Thyroid gland (tissue), 4 donors: ENCODE measurements at places on chromosomes 16 and 17. TPM values are rescaled to one million over a fixed set of nuclear protein-coding genes. Genes with fewer than 3 reads are reported as not detected.

Gene PNMT
- total RNA-seq: 3.3 TPM

Gene STX4
- 32.6 TPM for total RNA-seq

Gene MYADML2
- not detected for total RNA-seq

Gene ZSCAN10
- total RNA-seq: not detected

Gene UQCRC2
- 168 TPM for total RNA-seq

Gene PDIA2
- total RNA-seq: not detected

Gene RAC3
- total RNA-seq: 12.5 TPM

Gene DPEP3
- not detected for total RNA-seq

Gene EVI2A
- 0.71 TPM for total RNA-seq

Gene MC1R
- 16.2 TPM for total RNA-seq

DNA sequence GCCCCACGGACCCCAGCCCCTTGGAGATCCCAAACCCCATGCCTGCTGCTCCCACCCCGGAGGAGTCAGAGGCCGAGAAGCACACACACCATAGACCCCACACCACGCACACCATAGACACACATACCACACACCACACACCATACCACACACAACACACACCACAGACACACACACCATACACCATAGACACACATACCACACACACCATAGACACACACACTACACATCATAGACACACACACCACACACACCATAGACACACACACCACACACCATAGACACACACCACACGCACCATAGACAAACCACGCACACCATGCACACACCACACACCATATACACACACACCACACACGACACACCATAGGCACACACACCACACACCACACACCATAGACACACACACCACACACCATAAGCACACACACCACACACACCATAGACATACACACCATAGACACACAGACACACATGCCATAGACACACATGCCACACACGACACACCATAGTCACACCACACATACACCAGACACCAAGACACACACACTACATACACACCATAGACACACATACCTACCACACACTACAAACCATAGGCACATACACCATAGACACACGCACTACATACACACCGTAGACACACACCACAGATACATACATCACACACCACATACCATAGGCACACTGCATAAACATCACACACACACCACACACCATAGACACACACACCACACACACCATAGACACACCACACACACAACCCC lies 11.3 kb downstream of the TBC1D16 start:
- no peaks in the 10 kb centered on the region for H3K36me3 ChIP-seq
- no peak for DNase-seq
- H3K4me3 ChIP-seq: no peak overlapping the region
- H3K27me3 ChIP-seq: no peaks in the 10 kb centered on the region
- H3K27ac ChIP-seq: no peak overlapping the region

DNA sequence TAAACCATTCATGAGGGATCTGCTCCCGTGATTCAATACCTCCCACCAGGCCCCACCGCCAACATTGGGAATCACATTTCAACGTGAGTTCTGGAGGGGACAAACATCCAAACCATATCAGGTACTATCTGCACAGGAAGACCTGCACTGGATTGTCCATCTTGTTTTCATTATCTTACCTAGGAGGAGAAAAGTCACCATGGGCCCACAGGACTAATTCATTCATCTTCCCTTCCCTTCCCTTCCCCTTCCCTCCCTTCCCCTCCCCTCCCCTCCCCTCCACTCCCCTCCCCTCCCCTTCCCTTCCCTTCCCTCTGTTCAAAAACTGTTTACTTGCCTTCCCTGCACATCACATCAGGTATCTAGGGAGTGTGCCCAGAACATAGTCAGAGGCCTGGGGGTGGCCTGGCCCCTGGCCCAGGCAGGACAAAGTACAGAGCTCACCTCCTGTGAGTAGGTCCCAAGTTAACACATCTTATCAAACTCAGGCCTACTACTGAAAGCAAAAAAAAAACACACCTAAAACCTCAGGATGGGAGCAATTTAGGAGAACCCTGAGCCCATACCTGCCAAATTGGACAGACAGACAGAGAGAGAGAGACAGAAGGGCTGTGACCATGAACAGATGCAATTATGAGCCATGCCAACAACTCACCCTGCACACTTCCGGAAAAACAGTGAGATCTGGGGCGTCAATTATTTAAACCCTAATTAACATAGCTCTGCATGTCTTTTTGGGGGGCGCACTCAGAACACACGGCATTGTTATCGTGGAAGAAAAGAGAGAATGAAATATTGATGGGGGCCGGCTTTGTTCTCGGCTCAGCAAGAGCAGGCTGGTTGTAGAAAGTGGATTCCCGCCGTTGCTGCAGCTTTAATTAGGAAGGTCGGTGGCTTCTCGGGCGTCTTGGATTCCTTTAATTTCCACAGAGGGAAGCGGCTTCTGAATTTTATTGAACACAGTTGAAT lies 151.2 kb downstream of the IRX5 start:
- H3K4me1 ChIP-seq: no peaks in the 10 kb centered on the region
- H3K36me3 ChIP-seq: no peaks in the 10 kb centered on the region
- no peak overlapping the region for H3K4me3 ChIP-seq

- no peaks in the 10 kb centered on the region for H3K36me3 ChIP-seq
- H3K4me3 ChIP-seq: no peak within 1 kb of the TSS
- no peak within 1 kb of the TSS for H3K27ac ChIP-seq
- DNase-seq: no peak
- H3K4me1 ChIP-seq: no peaks in the 10 kb centered on the region
Measured at GRCh38 chr17:35868737-35869136, at the start of gene HEATR9. Gene HEATR9 (minus strand): TSS chr17:35868891. CDS start chr17:35868742, 149 bp downstream.

DNA sequence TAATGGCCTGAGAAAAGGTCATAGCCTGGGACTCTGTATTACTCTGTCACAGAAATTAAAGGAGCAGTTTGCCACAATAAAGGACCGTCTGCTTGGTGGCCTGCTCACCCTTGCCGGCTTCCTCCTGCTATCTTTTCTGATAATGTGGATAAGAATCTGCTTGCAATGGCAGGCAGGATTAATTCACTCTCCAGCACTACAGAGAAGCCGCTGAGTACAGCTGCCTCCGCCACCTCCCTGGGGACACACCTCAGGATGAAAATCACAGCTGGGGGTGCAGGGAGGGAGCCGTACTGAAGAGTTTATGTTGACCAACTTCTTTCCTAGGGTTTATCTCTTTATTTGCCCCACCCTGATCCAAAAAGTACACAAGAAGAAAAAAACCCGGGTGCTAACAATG lies 245.9 kb upstream of the RPL38 start:
- H3K4me1 ChIP-seq: peaks cover 4% of the 10 kb centered on the region
- no peak overlapping the region for H3K27ac ChIP-seq
- no peaks in the 10 kb centered on the region for H3K36me3 ChIP-seq

- H3K4me3 ChIP-seq: no peak overlapping the region
- H3K27ac ChIP-seq: no peak overlapping the region
Measured at GRCh38 chr17:3009411-3009920, 53.9 kb downstream of the OR1D5 start.

DNA sequence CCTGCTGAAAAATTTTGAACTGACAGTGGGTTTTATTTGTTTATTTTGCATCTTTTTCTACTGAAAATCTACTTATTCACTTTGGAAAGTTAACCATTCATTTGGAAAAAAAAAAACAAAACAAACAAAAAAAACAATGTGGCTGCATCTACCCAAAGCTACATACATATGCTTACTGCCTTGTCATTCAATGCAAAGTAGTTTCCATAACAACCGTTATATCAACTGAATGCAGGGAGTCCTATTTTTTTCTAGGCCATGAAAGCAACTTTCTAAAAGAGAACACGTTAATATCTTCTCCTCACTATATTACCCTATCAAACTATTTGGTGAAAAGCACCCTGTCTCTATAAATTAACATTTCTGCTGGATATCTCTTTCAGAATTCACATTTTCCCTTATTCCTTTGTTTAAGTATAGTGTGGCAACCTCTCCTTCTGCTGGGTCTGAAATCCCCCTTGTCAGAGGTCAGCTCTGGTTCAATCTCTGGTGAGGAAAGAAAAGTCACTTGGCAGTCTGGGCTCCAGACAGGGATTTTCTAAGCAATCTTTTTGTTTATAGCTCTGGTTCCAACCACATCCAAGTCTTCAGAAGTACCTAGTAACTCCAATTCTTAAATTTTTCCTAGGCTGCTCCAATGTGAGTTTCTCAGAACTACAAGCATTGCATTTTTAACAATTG lies 528.4 kb upstream of the TOM1L1 start:
- DNase-seq: no peak
- no peaks in the 10 kb centered on the region for H3K36me3 ChIP-seq
- no peak overlapping the region for H3K4me3 ChIP-seq
- no peak overlapping the region for H3K27ac ChIP-seq
- H3K4me1 ChIP-seq: no peaks in the 10 kb centered on the region
- H3K27me3 ChIP-seq: no peaks in the 10 kb centered on the region

GRCh38 chr17:82389379-82389778 lies 17.8 kb downstream of the UTS2R start:
- peaks cover 4% of the 10 kb centered on the region for H3K36me3 ChIP-seq
- DNase-seq: no peak
- peaks cover 11% of the 10 kb centered on the region for H3K4me1 ChIP-seq
- H3K4me3 ChIP-seq: no peak overlapping the region
- no peaks in the 10 kb centered on the region for H3K27me3 ChIP-seq

DNA sequence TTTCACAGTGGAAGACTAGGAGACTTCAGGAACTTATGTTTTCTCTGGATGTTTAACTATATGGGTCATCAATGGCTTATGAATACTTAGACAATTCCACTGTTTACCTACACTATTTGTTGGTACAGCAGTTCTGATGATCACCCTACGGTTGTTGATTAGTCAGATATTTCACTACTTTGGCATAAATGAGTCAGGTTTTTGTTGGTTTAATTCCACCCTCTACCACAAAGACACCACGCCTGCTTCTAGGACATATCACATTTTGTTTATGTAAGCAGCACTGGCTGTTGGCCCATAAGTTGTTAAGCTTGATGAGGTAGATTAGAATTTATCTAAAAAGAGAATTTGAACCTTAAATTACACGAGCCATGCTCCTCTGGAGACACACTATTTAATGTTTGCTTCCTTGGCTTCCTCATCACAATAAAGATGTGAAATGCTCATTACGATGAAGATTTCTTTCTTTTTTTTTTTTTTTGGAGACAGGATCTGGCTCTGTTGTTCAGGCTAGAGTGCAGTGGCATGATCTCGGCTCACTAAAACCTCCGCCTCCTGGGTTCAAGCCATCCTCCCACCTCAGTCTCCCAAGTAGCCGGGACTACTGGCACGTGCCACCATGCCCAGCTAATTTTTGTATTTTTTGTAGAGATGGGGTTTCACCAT lies 4.3 kb downstream of the GDE1 start:
- H3K27ac ChIP-seq: no peak overlapping the region
- H3K27me3 ChIP-seq: no peaks in the 10 kb centered on the region
- H3K36me3 ChIP-seq: peaks cover 8% of the 10 kb centered on the region
- DNase-seq: no peak
- H3K4me1 ChIP-seq: peaks cover 26% of the 10 kb centered on the region

DNA sequence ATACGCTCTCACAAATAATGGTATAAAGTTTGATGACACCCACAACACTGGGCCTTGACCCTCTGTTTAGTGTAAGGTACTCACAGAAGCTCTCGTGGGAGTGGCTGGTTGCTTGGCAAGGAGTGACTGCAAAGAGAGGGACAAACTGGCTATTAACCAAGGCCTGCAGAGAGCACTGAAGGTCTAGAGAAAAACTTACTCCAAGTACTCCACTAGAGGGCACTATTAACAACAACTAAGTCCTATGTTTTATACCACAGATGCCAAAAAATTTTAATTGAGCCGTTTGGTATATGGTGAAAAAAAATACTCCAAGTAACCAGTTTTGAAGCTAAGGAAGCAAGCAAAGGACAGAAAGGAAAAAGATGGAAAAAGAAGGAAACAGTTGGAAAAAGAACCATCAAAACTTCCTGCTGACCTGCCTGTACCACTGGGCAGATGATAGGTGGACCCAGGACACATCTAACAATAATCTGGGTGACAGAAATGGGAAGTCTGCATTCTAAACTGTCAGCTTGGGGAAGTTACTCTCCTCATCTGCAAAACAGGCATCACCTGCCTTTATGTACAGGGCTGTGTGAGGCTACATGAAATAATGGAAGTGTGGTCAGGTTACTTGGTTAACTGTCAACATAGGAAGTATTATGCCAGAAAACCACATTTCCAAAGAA lies 23.2 kb downstream of the DYNC1LI2 start:
- H3K36me3 ChIP-seq: peaks cover 49% of the 10 kb centered on the region
- peaks cover 25% of the 10 kb centered on the region for H3K4me1 ChIP-seq
- H3K27ac ChIP-seq: no peak overlapping the region
- H3K4me3 ChIP-seq: no peak overlapping the region
- peak; percentile 68 for DNase-seq
- H3K27me3 ChIP-seq: no peaks in the 10 kb centered on the region

- H3K27ac ChIP-seq: peak overlapping the region; percentile 32
- H3K4me3 ChIP-seq: no peak overlapping the region
- no peaks in the 10 kb centered on the region for H3K36me3 ChIP-seq
- DNase-seq: no peak
- peaks cover 42% of the 10 kb centered on the region for H3K4me1 ChIP-seq
Measured at GRCh38 chr17:57439651-57440050, 183.3 kb downstream of the MSI2 start.

GRCh38 chr17:78674156-78674555 lies 97.0 kb upstream of the DNAH17 start:
- no peak overlapping the region for H3K4me3 ChIP-seq
- peak; percentile 60 for DNase-seq
- peaks cover 12% of the 10 kb centered on the region for H3K4me1 ChIP-seq
- no peak overlapping the region for H3K27ac ChIP-seq

GRCh38 chr17:55167024-55167725 lies 97.6 kb upstream of the HLF start:
- no peak for DNase-seq
- no peak overlapping the region for H3K4me3 ChIP-seq
- H3K4me1 ChIP-seq: peaks cover 23% of the 10 kb centered on the region
- no peaks in the 10 kb centered on the region for H3K27me3 ChIP-seq
- H3K27ac ChIP-seq: no peak overlapping the region

DNA sequence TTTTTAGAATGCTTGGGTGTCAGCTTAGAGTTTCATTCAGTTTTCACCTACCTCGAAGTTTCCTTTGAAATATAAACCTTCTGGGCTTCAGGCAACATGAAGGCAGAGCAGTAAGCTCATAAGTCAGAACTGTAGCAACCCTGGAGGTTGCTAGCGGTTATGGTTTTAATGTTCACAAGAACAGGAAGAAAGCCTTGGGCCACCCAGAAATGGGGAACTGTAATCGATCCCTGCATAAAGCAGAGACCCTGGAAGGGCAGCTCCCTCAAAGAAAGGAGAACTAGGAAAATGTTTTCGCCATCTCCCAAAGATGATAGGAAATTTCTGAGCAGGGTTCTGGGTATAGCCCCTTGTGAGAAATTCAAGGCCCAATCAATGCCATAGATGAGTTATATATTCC lies 47.8 kb upstream of the RASL10B start:
- H3K4me3 ChIP-seq: no peak overlapping the region
- H3K4me1 ChIP-seq: no peaks in the 10 kb centered on the region
- no peaks in the 10 kb centered on the region for H3K27me3 ChIP-seq
- peaks cover 13% of the 10 kb centered on the region for H3K36me3 ChIP-seq
- no peak for DNase-seq

GRCh38 chr16:27318392-27319256 lies 4.8 kb downstream of the IL4R start:
- peak; percentile 51 for DNase-seq
- H3K4me3 ChIP-seq: no peak overlapping the region
- H3K27me3 ChIP-seq: no peaks in the 10 kb centered on the region
- H3K4me1 ChIP-seq: peaks cover 11% of the 10 kb centered on the region
- H3K27ac ChIP-seq: peak overlapping the region; percentile 6
